ENCODE measurements at places on chromosomes 16 and 17.
A peak's percentile ranks its signal among the peaks of the same experiment; 100 is the strongest.

GRCh38 chr17:82698974-82699442 is 510 bp upstream of the RAB40B start:
- DNase-seq, result no peak

- DNase-seq, result peak; percentile 35
Observed at GRCh38 chr17:81095383-81095762, 60.4 kb downstream of the BAIAP2 start.

DNA sequence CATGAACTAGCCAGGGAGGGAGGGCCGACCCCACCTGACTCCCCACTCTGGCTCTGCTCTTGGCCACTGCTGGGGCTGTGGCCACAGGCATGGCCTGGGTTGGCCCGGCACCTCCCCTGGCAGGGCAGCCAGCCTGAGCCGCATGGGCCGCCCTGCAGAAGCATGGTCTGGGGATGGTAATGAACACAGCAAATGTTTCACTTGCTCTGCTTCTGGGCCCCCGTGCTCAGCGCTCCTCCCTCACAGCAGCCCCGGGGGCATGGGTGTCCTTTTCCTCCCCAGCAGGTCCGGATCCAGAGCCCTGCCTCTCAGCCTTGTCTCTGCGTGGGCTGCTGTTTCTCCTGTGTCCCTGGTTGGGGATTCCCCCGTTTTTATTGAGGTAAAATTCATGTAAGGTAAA is 30.9 kb upstream of the KCNJ12 start:
- no peak for DNase-seq

- no peak for DNase-seq
Observed at GRCh38 chr16:47069841-47070584, 73.7 kb downstream of the NETO2 start.

DNA sequence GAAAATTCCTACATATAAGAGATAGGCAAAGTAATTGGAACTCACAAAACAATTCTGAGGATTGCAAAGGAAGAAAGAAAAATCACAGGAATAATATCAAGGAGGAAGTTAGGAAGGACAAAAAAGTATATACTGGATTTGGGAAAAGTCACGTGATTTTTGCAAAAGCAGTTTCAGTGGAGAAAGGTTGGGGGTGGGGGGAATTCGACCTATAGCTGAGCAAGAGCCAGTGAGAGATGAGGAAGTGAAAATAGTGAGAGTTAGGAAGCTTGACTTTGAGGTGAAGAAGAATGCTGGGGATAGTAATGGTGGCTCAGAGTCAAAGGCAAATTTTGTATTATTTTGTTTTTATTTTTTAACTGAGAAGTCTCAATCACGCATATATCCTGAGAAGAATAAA is 438.0 kb upstream of the PMFBP1 start:
- no peak for DNase-seq

DNA sequence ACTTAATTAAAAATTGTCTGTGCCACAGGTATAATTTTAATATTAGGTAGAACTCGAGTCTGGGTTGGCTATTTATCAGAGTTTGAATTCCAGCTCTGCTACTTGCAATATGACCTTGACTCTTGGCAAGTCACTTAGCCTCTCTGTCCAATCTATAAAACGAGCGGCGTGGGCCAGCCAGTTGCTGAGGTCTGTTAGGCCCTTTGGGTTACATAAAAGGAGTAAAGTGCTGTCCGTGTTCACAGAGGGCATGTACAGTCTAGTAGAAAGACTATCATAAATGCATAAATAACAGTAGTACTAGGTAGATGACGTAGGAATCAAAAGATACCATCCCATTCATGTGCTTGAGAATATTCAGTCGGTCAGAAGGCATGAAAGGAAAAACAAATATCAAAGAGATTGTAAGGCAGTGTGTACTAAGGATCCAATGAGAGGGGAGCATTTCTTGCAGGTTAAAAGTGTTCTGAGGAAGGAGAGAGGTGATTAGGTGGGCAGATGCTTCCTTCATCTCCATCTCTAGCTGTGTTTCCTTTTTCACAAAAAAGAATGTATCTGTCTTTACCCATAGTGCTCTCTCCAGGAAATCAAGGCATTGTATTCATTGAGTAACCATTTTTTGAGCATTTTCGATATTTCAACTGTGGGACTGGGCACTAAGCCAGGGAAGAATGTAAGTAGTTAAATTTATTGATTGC is 2.4 kb downstream of the TNRC6A start:
- no peak for DNase-seq

DNA sequence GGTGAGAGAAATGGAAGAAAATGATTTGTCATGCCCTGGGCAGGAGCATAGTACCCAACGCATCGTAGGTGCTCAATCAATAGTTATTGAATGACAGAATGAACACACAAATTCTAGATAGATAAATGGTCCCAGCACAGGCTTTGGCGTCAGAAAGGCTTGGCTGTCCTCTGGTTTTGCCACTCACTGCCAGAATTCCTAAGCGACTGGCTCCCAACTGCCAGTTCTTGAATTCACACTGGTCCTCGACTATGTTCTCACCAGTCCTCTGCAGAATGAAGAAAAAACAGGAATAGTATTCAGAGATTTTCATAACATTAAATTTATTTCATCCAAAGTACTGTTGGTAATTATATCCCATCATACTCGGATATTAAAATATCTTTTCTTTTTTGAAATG is 163.1 kb upstream of the NOL11 start:
- no peak for DNase-seq

- DNase-seq, result no peak
Observed at GRCh38 chr16:27781981-27782880, 232.3 kb downstream of the KATNIP start.

DNA sequence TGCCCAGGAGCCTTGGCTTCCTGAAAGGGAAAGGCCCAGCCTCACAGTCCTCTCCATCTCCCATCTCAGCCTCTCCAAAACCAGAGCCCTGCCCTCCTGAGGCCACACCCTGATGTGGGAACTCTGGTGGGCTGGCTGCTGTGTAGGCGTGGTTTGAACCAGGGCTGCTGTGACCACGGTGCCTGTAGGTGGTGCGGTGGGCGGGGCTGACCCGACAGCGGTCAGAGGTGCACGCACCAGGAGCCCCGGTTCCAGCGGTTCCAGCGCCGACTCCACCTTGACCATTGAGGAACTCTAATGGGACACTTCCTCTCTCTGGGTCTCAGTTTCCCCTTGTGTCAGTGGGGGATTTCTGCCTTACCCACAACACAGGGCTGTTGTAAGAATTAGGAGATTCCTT is 2.4 kb downstream of the RAP1GAP2 start:
- no peak for DNase-seq

DNA sequence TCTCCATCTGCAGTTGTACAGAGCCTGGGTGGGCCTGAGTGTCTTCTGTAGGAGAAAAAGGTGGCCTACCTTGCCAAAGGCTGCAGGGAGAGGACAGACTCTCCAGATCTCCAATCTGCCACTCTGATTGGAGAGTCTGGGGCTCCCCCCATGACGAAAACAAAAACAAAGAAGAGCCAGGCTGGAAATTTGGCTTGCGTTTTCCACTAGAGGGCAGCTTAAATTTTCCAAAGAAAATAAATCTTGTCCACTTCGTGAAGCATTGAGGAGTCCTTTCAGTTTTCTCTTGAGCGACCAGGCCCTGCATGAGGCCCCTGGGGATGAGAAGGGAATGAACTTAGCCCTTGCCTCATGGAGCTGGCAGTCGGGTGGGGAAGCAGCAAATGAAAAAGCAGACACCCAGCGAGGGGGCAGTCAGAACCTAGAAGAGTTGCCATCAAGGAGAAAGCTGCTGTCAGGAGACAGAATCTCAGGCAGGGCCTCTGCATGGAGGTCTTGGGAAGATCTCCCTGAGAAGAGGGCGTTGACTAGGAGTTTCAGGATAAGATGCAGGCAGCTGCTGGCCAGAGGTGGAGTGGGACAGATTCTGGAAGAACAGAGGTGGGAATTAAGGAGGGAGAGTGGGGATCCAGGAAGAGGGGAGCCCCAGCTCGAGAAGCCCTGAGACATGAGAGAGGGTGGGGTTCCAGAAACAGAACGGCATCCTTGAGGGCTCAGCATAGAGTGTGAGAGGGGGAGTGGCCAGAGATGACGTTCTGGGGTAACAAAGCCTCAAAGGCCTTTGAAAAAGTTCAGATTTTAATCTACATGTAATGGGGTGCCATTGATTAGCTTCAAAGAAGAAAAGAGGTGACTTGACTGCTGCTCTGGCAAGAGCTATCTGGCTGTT is 8.4 kb upstream of the SHCBP1 start:
- DNase-seq, result no peak

DNA sequence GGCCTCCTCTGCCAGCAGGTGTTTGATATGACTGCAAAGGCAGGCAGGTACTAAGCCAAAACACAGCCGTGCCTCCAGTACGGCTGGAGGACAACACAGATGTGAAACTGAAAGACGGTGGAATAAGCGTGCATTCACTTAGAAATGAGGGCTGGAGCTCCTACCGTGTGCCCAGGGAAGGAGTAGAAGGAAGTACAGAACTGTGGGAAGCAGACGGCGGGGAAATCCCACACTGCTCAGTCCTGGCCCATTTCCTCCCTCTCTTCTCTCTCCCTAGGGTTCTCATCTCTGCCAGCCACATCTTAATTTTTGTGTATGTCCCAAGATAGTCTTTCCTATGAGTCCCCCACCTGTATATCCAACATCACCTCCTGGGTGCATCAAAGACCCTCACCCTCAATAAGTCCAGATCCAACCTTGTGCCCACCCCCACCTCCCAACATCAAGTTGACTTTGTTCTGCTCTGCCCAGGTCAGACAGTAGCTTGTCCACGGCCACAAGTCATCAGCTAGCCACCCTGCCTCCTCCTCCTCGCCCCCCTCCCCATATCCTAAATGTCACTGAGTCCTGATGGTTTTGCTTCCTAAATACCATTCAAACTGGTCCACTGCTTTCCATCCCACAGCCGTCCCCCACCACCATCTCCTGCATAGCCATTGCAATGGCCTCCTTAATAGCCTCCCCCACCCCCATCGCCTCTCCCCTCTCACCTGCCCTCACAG is 77.1 kb upstream of the RPL38 start:
- DNase-seq, result no peak

GRCh38 chr16:84266451-84266850 is 26.6 kb upstream of the KCNG4 start:
- peak; percentile 9 for DNase-seq

GRCh38 chr16:51163894-51164566 is 13.0 kb upstream of the SALL1 start:
- no peak for DNase-seq

DNA sequence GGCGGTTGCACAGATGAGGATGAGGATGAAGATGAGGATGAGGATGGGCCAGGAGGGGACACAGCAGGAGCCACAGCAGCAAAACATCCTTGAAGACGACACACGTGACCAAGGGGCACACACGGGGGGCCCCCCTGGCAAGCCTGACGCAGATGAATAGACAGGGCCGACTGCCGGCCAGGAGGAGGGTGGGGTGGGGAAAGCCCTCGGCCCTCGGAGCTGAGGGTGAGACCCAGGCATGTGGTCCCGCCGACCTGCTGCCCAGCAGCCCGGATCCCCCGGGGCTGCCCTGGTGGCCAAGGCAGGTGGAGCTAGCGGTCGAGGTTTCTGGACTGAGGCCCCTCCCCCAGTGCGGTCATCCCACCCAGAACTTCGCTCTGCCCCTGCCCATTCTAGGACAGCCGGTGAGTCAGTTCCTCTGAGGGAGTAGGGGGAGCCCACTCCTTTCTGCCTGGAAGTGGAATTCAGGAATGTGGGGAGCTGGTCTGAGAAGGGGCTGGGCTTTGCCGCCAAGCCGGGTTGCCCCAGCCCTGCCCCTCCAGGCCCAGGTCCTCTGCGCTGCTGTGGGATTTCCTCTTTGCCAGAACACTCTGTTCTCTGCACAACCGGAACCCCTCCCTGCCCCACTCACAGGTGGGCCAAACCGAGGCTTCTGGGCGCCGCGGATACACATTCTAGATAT is 9.9 kb downstream of the CYGB start:
- DNase-seq, result peak; percentile 24

DNA sequence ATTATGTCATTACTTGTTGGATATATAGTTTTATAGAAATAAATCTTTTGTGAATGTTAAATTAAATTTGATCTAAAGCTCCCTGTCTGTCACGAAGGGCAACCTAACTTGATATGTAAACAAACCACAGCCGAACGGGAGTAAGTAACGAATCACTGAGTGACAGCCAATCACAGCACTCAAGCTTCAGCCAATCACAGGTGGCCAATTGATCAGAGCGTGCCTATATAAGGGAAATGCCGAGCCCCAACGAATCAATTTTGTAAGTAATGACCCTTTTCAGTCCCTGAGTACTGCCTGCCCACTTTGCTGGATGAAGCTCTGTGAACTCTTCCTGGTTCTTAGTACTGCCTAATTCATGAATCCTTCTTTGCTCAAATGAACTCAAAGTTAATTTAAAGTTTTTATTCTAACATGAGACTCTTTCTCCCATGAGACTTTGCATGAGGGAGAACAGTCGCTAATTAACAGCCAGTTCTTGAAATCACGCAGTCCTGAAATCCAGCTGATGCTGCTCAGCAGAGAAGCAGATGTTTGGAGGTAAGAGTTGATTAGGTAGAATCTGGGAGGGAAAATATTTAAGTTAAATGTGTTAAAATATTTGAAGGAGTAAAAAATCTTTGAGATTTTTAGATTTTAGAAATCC is 302.2 kb downstream of the CNTNAP4 start:
- DNase-seq, result no peak

DNA sequence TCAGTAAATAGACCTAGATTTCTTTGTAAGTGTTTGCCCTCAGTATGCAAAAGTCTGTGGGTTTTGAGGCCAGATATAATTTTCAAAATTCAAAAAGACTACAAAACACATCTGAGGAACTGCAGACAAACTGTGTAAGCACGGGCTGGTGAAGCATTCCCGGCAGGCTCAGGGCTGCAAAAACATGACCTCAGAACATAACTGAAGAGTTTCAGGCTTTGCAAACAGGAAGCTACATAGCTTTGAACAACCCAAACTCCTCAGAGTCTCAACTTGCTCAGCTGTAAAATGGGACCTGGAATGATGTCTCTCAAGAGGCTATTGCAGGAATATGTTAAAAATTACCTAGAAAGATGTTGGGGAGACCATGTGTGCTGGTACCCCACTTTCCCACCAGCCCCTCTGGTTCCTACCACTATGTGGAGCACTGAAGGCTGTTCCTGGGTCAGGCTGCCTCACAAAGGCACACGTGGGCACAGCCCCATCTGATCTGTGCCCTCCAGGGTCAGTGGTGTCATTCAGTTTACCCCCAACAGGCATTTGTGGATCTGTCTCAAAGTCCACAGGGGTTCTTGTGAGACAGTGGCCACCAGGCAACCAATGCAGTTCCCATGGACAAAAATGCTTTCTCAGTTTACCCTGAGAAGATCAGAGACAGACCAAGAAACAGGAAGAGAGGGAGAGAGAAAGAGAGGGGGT is 72.9 kb downstream of the CREBBP start:
- DNase-seq, result peak; percentile 27

GRCh38 chr17:42530952-42531454 is 5.0 kb upstream of the NAGLU start:
- no peak for DNase-seq

- DNase-seq, result no peak
Observed at GRCh38 chr17:82956146-82956725, 116.4 kb upstream of the ZNF750 start.

DNA sequence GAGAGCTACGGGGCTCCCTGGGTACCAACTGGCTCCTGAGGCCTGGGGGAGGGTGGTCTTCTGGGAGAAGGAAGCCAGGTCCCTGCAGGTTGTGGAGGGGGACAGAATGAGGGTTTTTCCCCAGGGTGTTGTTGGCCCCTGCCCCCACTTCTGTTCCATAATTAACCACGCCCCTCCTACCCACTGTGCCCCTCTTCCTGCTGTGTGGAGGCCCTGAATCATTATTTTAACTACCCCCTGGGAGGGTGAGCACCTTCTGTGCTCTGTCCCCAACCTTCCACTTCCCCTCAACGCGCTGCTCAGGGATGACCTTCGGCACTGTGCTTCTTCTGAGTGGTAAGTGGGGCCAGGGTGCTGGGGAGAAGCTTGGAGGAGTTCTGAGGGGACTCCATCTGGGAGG is at the start of gene ITGAD:
TSS of gene ITGAD (plus strand) at position 280 of the 400 bp plus-strand sequence. CDS start at position 306, 26 bp downstream.
- no peak for DNase-seq
